Natural killer cell treated with Interleukin-12 subunit alpha and Interleukin-12 subunit beta and Interleukin-15 and Interleukin-18, amount 100 ng/mL, for 72 hours (primary cell): ENCODE measurements at places on chromosomes 12 and 14. TPM values are rescaled to one million over a fixed set of nuclear protein-coding genes. Genes with fewer than 3 reads are reported as not detected.

- H3K4me1 ChIP-seq, result peaks cover 15% of the 10 kb centered on the region
- no peaks in the 10 kb centered on the region for H3K36me3 ChIP-seq
- H3K27ac ChIP-seq, result no peak overlapping the region
- DNase-seq, result no peak
- no peaks in the 10 kb centered on the region for H3K27me3 ChIP-seq
Measured at GRCh38 chr14:71613168-71613567, 319.1 kb upstream of the RGS6 start.

GRCh38 chr12:48978291-48978740 is at the start of gene WNT1:
Gene WNT1, plus strand, starts transcription at chr12:48978322. Its CDS starts 329 bp downstream, at chr12:48978651.
- H3K36me3 ChIP-seq, result no peaks in the 10 kb centered on the region
- peaks cover 43% of the 10 kb centered on the region for H3K4me1 ChIP-seq
- peak; percentile 59 for DNase-seq

GRCh38 chr14:30600922-30601918 is 20.9 kb upstream of the SCFD1 start:
- DNase-seq, result no peak
- H3K27ac ChIP-seq, result no peak overlapping the region
- H3K27me3 ChIP-seq, result no peaks in the 10 kb centered on the region
- H3K4me3 ChIP-seq, result no peak overlapping the region

DNA sequence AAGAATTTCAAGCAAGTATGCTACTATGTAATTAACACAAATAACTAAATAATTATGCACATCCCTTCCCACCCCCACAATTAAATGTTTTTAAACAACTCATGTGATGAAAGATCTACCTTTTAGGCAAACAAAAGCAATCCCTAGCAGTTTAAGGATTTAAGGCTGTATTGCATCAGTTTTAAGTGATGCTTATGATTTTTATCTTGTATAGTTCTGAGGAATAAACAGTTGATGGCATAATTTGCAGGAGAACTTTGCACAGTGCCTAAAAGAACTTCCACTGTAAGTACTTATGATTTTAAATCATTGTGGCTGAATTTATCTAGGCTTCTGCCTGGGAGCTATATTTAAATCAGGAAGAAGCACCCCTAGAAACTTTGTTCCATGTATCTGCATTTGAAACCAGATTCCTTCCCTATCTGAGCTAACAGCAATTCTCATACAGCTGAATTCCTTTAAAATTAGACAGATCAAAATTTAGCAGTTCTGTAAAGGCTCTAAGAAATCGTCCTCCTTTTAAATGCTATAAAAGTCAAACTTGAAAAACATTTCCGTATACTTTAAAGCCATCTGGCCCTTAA is 388.6 kb downstream of the BCAT1 start:
- no peak overlapping the region for H3K27ac ChIP-seq
- H3K4me3 ChIP-seq, result peak overlapping the region; percentile 97
- DNase-seq, result no peak
- H3K27me3 ChIP-seq, result peaks cover 59% of the 10 kb centered on the region
- H3K4me1 ChIP-seq, result peaks cover 31% of the 10 kb centered on the region

Gene PLBD1
- total RNA-seq, result not detected

Gene RASSF3
- 92.1 TPM for total RNA-seq
